ENCODE measurements at places on chromosomes 2 and 18.

DNA sequence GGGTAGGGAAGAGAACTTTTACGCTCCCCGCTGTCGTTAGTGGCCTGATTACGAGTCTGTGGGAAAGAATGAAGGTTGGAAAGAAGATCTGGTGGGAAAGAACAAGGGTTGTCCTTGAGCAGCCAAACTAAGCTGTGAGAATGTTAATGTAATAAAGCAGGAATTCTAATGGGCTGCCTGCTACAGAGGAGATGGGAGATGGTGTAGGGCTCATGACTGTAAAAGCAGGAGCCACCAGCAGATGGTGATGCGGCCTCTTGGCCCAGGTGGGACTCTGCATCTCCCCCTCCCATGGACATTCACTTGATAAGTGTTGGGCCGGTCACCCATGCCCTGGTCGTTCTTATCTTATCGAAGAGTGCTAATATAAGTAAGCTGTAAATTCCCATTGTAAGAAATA is 150.0 kb downstream of the NEDD4L start:
- no peak for DNase-seq

DNA sequence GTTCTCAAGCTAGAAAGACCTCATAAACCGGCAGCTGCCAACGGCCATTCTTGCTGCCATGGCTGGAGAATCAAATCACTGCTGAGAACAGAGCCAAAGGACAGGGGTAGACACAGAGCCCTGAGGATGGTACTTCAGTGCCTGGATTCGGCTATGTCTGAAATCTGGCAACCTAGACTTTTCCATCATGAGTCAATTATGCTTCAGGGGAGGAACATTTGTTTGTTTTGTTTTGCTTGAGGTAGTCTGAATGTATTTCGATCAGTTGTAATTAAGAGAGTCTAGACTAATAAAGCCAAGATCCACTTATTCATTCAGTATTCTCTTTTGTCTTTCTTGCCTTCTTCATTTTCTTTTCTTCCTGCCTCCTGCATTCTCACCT is 122.8 kb upstream of the SH3BP4 start:
- no peak for DNase-seq

DNA sequence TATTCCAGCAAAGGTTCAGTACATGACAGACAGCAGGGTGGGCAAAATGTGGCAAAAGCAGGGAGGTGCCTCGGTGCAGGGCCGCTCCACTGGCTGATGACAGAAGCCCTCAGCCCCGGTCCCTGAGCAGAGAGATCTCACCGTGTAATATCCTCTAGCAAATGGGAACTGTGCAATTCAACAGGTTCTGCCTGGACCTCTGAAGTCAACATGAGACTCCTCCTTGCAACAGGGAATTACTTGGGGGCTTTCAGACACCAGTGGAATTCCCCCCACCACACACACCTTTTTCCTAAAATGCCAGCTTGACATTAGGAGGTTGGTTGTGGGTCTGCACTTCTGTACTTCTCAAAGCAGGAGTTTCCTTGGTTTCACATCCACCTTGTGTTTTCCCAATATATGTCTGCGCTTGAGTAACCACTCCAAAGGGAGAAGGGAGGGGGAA is 50.8 kb downstream of the SPRED2 start:
- DNase-seq, result no peak

- no peak for DNase-seq
Measured at GRCh38 chr2:21330786-21331391, 207.1 kb downstream of the TDRD15 start.

DNA sequence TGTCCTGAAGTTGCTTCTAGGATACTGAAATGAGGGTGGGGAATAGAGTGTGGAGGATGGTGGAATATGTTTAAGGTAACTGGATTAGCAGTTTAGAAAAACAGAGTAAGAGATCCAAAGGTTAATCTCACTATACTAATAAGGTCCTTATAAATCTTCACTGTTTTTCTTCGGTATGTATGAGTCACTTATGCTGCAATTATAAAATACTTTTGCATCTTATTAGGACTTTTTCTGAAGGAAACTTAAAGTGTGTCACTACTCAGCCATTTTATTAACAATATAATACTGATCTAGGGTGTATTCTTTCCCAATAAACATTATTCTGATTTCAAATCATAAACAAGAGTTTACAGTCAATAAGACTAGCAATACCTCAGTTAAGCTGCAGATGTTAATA is 182.3 kb downstream of the ZNF521 start:
- DNase-seq, result no peak

GRCh38 chr2:201471732-201472393 is 20.3 kb downstream of the STRADB start:
- DNase-seq, result no peak

GRCh38 chr2:109402980-109403840 is 210.6 kb downstream of the SEPTIN10 start:
- DNase-seq, result no peak

DNA sequence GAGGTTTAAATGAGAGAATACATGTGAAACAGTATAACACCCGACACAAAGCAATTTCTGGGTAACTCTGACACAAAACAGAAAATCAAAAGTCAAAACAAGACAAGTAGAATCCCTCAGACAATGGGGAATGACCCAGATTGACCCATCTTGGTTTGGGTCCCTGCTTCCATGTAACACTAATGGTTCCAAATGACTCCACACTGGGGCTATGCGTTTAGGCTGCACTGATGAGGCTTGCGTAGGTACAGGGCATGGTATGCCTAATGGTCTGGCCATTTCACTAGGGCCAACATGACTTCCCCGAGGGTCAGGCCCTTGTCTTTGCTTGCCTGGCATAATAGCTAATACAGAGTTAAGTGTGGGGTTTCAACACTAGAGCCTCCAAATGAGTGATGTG is 27.2 kb upstream of the NFE2L2 start:
- DNase-seq, result no peak

- no peak for DNase-seq
Measured at GRCh38 chr2:188303363-188304031, 11.8 kb downstream of the GULP1 start.

GRCh38 chr2:127201452-127201851 is 18.6 kb downstream of the CYP27C1 start:
- no peak for DNase-seq

- no peak for DNase-seq
Measured at GRCh38 chr2:213416832-213417231, 132.6 kb downstream of the SPAG16 start.

DNA sequence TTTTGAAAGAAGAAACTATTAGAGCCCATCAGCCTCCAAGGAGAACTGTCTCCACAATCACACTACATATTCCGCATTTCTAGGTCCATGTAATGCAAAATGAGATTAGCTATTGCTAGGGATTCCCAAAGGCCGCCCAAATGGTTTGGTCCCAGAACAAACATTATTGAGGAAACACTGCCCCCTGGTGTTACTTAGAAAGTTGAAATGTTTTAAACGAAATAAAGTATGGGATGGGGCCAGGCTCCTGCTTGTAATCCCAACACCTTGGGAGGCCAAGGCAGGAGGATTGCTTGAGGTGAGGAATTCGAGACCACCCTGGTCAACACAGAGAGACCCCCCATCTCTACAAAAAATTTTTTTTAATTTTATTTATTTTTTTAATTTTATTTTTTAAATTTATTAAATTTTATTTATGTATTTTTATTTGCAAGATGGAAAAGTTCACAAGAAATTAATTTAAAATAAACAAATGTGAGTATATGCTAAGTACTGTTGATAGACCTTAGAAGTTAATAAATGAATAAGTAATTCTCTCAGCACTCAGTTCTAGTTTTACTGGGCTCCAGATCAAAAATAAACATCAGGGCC is 5.5 kb downstream of the NHEJ1 start:
- peak; percentile 87 for DNase-seq

DNA sequence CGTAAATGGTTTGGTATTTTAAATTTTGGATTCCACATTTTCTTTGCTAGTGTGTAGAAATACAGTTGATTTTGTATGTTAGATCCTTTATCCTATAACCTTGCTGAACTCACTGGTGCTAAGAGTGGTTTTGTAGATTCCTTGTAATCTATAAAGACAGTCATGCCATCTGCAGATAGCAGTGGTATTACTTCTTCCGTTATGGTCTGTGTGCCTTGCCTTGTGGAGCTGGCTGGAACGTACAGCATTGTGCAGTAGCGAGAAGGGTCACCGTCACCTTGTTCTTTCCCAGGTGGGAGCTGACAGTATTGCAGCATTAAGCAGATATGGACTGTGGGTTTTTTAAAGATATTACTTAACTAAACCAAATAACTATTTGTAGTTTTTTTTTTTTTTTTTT is 33.7 kb downstream of the ATP9B start:
- no peak for DNase-seq

- peak; percentile 72 for DNase-seq
Measured at GRCh38 chr2:39437522-39438296, 624 bp upstream of the MAP4K3 start.

DNA sequence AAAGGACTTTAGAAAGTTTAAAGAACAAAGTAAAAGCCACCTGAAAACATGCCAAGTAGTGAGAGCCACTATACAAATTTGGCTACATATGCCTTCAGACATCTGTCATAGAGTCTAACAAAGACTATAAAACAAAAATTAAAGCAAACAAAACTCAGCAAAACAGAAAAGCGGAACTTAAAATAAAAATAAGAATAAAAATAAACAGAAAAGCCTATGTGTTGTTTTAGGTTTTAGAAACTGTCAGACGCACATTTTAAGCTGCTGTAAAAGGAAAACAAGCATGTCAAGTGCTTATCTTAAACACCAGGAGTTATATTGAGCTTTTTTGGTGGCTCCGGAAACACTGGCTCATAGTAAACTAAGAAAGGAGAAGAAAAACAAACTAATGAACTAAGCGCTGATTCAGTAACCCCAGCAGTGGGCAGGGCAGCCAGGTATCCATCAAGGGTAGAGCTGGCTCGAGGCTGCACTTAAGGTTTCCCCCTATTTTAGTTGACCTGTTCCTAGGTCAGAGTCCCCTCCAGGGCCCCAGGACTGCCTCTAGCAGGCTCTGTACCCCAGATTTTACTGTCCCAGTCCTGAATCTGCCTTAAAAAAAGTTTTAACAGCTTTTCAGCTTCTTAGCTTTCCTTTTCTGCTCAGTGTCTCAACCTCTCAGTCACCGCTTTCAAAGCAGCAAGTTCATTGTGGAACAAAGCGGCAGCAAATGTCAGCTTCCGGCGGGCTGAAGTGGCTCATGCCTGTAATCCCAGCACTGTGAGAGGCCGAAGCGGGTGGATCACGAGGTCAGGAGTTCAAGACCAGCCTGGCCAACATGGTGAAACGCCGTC is 15.4 kb upstream of the RMC1 start:
- no peak for DNase-seq

DNA sequence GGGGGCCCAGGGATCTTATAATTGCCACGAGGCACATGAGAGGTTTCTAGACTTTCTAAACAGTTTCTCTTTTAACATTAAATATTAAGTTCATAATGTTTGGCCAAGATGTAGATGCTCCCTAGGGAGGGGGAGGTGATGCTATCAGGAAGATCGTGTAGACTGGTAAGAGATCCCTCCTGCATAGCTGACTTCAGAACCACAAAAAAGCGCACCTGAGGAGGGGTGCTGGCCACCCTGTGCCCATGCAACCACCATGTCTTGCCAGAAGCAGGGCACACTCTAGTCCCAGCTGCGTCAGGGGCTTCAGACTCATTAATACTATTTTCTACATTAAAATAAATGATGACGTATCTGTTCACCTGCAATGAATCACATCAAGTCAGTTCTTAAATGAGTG is 103.4 kb upstream of the SLC35G4 start:
- DNase-seq, result no peak

DNA sequence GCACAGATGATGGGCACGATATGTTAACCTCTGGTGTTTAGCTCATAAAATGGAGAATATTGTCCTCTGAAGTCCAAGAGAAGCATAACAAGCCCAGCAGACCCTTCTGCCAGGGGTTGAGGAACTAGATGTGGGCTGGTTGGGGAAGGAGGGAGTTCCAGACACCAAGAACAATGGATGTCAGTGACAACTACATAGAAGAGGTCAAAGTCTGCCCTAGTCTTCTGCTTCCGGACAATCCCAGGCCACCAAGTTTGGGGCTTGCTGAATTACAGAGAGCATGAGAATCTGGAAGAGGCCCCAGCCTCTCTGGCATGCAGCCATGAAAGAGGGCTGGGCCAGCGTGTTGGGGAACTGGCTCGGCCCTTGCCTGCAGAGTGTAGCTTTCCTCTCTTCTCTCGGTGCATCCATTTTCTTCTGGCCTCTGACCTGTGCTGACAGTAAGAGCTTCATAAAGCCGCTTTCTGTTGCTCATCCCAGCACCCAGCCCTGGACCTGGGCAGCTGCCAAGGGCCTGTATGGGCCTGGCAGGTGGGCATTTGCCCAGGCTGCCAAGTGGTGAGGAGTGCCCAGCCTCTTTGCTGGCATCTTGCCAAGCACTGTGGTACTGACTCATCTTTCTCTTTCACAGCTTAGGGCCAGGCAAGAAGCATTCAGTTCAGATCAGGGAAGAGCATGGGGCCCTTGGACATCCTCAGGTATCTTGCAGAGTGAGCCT is 14.6 kb upstream of the LAPTM4A start:
- no peak for DNase-seq

GRCh38 chr2:207768866-207769596 is 675 bp downstream of the FZD5 start:
- peak; percentile 50 for DNase-seq

GRCh38 chr2:74845991-74846390 is 12.1 kb downstream of the HK2 start:
- DNase-seq, result no peak

DNA sequence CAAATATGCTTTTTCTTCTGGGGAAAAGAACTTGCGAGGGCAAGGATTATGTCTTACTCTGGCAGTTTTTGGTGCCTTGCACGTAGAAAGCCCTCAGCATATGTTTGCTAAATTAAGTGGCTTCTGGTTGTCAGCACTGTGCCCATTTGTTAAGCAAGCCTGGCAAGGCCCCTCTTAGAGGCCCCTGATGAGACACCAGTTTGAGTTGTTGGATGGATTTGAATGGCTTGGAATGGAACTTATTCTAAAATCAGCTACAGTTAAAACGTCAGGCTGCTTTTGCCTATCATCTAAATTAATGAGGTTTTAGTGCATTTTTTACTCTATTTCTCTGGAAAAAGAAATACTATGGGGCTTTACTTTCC is 28.2 kb downstream of the TMEM182 start:
- no peak for DNase-seq

- no peak for DNase-seq
Measured at GRCh38 chr2:132482821-132483220, 66.2 kb downstream of the GPR39 start.

DNA sequence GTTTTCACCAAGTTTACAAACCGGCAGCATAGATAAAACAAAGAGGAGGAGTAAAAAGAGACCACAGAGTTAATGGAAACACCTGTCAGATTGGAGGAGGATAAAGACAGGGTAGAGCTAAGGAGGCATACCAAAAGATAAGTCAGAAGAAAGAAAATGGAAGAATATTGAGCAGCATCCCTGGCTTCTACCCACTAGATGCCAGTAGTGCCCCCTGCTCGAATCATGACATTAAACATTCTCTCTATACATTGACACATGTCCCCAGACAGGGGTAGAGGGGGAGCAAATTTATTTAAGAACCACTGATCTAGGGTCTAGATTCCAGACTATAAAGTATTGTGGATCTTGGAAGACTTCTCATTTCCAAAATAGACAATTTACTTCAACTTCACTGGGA is 159.8 kb upstream of the ETAA1 start:
- no peak for DNase-seq

DNA sequence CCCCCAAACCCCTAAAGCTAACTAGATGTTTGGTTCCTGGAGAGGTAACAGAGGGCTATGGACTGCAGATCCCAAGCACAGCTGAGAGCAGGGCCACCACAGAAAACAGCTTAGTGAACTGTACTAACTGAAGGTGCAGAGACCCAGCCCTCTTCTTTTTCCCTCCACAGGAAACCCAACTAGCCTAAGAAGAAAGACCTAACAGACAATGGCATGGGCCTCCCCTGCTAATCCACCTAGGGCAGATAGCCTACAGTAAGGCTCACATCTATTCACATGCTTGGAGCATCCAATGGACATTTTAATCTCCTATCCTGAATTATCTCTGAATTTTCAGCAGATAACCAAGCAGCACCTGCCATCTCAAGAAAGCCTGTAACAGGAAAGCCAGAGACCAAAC is 8.8 kb upstream of the FECH start:
- DNase-seq, result no peak

Measured in midbrain (tissue), 1 donor.